Adrenal gland (tissue), 19 donors: ENCODE measurements at places on chromosomes 7 and 10. TPM values are rescaled to one million over a fixed set of nuclear protein-coding genes. Genes with fewer than 3 reads are reported as not detected.

DNA sequence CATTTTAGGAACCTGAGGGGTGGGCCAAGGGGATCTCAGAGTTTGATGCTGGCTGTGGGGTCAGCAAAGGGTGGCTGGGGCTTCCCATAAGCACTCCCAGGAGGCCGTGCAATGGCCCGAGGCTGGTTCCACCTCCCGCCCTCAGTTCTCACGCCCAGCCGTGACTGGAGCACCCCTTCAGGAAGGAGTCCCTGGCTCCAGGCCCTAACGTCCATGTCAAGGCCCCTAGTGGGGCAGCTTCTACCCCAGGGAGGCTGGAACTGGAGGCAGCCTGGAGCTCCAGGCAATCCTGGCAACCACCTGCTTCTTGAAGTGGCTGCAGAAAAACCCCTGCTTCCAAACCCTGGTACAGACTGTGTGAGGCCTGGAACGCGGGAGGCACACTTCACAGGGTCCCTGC is 165.5 kb downstream of the DIP2C start:
- no peak for DNase-seq

DNA sequence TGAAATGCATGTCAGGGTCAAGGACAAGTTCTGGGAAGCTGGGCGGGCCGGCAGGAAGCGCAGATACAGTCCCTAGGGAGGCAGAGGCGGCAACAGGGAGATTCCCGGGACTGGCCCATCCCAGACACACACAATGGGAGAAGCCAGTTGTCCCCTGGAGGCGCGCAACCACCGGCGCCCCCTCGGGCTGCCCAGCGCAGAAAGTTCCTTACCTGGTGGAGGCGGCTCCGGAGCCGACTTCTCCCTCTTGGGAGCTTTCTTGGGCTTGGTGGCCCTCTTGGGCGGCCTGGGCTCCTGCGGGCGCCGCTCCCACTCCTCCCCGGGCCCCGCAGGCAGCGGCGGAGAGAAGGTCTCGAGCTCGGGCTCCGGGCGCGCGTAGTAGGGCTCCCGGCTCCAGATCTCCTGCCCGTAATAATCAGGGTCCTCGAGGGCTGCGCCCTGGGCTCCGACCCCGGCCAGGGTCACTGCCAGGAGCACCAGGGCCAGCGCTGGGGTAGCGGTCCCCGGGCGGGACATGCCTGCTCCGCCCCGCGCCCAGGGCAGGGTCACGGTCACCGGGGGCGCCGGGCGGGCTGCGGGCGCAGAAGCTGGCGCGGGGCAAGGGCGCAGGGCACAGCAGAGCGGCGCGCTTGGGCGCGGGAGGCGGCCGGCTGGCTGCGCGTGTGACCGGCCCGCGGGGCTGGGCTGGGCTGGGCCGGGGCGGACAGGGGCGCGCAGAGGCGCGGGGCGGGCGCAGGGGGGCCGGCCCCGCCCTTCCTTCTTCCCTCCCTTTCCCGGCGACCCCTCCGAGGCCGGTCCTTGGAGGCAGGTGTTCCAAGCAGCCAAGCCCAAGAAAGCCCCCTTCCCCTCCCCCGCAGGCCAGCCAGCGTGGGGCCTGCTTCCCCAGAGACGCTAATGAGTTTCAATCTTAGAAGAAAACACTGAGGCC is at the start of gene CPXM2:
Gene CPXM2, minus strand, starts transcription at position 664 of the 928 bp plus-strand sequence. Its CDS starts 148 bp downstream, at position 516.
- DNase-seq = no peak

GRCh38 chr10:131841661-131842139 is 59.1 kb upstream of the PPP2R2D start:
- DNase-seq = peak; percentile 11

DNA sequence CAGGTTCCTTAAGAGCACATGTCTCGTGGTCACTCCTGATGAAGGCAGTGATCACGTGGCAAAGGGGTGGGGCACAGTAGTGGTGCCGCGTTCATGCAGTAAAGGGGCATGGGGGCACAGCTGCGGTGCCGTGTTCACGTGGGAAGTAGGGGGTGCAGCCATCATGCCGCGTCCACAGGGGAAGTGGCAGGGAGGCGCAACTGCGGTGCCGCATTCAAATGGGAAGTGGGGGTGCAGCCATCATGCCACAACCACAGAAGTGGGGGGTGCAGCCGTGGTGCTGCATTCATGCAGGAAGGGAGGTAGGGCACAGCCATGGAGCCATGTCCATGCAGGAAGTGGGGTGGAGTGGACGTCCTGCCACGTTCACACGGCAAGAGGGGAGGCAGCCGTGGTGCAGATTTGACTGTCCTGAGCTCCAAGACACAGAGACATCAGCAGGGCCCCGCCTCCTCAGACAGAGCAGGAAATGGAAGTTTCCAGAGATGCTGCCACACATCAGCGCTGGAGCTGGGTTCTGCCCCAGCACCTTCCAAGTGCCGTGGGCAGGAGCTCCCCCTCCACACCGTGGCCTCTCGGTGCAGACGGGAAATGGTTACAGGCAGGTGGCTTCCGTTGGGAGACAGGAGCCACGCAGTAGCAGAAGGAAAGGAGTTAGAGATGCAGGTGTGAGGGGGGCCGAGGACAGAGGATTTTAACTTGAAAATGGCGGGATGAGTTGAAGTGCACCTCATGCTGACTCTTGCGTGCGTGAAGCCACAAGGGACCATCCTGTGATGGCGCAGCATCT is 95.0 kb upstream of the DDC start:
- no peak for DNase-seq

- DNase-seq = no peak
Observed at GRCh38 chr7:121753944-121754343, 119.0 kb upstream of the PTPRZ1 start.

The INSIG1 gene
- 63.6 TPM for total RNA-seq

The ANKRD26 gene
- 10.2 TPM for total RNA-seq
